ENCODE measurements at places on chromosomes 7 and 10.
A peak's percentile ranks its signal among the peaks of the same experiment; 100 is the strongest.

- DNase-seq = no peak
Measured at GRCh38 chr7:140190588-140190987, 13.8 kb upstream of the KDM7A start.

- DNase-seq = no peak
Measured at GRCh38 chr10:3290550-3290949, 118.0 kb upstream of the PITRM1 start.

- no peak for DNase-seq
Measured at GRCh38 chr10:106826716-106827115, 337.8 kb downstream of the SORCS1 start.

DNA sequence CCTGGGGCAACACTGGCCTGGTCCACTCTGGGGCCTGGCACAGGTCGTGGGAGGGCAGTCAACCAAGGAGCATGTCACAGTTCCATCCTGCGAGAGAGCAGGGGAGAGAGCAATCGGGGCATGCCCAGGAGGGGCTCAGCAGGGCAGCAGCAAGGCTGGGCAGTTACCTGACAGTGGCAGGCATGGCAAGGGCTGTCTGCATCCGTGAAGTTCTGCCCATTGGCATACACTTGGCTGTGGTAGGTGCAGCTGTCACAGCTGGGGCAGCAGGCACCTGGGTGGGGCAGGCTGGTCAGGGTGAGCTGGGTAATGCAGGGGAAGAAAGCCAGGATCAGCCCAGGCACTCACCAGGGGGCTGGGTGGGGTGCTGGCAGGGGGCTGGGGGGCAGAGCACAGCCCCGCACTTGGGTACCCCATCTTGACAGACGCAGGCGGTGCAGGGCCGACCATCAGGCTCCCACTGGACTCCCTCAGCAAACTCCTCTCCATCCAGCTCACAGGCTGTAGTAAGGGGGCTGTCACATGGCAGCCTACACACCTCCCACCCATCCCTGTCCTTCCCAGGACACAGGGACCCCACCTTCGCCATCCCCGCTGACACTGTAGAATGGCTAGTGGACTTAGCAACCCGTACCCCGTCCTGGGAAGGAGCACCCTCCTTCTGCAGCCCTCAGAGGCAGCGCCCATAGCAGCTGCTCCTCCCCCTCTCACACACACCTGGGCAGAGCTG lies 17.8 kb downstream of the KCP start:
- DNase-seq = no peak

DNA sequence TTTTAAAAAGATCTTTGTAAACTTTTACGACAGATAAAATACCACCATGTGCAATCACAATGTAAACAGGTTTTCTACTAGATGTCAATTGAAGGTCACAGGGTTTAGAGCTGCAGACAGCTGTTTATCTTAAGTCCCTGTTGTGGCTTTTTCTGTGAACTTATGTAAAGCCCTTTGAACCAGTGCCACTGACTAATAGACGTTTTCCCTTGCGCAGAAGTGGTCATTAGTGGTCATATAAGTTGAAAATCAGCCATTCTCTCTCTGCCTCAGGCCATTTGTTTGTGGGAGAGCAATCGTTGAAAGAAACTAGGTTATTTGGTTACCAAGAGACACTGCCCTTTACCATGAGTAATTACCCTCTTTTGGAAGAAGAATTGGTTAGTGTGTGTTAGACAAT lies 23.9 kb downstream of the CACNB2 start:
- no peak for DNase-seq

DNA sequence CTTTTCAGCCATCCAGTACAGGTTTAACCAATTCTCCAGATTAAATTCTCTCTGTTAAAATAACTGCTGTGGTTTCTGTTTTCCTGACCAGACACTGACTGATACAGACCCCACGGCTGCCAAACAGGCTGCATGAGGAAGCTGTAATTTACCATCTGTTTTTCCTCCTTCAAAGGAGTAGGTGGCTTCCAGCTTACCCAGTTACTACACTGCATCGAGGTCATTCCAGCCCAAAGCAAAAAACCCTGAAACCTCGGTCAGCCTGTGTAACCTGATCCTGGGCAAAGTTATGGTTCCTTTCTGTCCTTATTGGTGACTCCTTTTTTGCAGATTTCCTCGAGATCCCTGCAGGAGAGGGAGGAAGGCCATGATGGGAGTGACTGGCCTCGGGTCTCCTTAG lies 27.9 kb upstream of the LOXL4 start:
- peak; percentile 70 for DNase-seq

GRCh38 chr7:93148144-93148543 lies at the start of gene SAMD9L:
Gene SAMD9L (minus strand): TSS chr7:93148385. CDS start chr7:93135971, 12,414 bp downstream.
- DNase-seq = no peak

DNA sequence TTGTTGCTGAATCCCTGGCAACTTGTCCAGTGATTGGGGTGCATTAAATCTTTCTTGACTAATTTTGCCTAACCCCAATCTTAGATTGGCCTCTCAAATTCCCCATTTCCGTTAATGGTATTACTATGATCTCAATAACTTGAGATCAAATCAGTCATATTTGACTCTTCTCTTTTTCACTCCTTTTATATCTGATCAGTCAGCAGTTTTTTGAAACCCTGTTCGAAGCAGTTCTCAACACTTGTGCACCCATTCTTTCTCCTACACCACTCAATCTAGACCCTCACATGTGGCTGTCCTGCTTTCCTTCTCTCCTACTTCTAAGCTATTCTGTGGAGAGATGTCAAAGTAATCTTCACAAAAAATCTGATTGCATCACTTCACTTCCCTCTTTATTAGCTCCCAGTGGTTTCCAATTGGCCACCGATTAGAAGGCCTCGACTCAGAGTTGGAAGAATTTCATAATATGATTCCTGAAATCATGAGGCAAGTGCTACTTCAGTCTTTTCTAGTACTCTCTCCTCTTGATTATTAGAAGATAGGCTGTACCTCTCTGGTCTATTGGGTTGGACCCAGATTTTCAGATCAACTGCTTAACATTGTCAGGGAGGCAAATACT lies 128.9 kb downstream of the ZNF365 start:
- DNase-seq = no peak

GRCh38 chr7:102000123-102000522 lies 182.7 kb downstream of the CUX1 start:
- DNase-seq = no peak

DNA sequence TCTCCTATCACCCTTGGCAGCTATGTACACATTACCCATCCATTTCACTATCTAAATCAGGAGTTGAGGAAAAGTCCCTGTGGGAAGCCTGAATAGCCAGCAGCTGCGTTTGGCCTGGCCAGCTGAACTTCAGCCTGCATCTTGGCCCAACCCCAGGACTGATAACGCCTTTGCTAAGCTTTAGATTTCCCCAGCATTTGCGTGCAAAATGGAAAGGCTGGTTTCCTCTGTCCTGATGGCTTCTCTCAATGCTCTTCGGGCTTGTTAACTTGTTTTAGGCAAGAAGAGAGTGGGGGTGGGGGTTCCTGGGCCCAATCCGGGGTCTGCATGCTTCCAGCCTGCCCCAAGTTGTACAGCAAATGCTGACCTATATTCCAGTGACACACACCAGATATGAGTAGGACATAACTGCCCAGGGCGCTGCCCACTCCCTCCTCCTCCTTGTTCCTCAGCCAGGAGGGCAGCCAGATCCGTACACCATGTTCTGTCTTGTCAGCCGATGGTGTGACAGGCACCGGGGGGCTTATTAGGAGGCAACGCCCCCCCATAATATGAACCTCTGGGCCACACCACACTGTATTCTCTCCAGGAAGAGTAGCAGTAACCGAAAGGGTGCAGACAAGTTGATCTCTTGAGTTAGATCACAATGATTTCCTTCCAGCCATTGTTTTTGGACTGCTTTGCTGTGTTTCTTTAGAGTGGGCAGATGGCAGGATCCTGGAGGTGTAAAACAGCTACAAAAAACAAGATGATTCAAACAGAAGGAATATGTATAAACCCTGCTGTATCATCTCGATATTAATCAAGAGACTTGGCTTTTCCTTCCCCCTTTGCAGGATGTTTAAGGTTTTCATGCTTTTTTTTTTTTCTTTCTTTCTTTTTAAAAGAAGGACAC lies 339.0 kb downstream of the RNLS start:
- no peak for DNase-seq

GRCh38 chr7:11317766-11318165 lies 344.1 kb downstream of the PHF14 start:
- DNase-seq = no peak

- DNase-seq = no peak
Measured at GRCh38 chr7:128092221-128092620, 61.0 kb upstream of the LRRC4 start.

GRCh38 chr10:13100349-13101294 lies 659 bp downstream of the OPTN start:
- DNase-seq = no peak

- no peak for DNase-seq
Measured at GRCh38 chr10:112287844-112288243, 4.6 kb downstream of the TECTB start.

- DNase-seq = no peak
Measured at GRCh38 chr7:42661312-42661711, 250.6 kb downstream of the C7orf25 start.

DNA sequence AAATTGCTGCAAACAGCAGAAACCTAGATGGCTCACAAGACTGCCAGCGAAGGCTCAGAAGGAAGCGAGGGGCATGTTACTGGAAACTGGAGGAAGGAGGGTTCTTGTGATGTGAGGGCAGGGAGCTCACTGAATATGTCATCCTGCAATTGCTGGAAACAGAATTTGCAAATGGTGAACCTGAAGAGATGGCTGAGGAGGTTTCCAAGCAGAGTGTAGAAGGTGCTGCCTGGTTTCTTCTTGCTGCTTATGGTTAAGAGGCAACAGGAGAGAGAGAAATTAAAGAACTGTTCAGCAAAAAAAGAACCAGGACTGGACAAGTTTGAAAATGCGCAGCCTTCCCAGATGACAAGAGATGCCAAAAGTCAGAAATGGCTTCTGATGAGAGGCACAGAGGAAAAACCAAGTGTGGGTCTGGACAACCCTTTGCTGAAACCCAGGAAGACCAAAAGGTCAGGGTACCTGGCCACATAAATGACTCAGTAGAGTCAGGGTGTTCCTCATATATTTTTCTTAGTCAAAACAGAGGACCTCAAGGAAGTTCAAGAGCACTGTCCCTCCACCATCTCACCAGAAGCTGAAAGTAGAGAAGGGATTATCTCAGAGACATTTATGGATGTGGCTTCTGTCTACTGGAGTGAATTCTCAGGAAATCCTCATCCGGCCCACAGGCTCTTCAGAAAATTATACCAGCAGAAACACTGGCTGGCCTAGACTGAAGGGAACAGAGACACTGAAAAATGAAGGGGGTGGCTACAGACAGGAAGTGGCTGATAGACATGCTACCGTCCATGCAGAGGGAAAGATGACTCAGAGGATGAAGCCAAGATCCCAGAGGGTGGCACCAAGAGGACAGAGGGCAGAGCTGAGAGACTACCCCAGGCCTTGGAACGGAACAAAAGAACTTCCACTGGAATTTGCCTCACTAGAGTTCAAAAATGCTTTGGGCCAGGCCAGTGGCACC lies 10.1 kb downstream of the PAPOLB start:
- DNase-seq = no peak

GRCh38 chr10:127414024-127414423 lies 135.1 kb upstream of the NPS start:
- no peak for DNase-seq

- no peak for DNase-seq
Measured at GRCh38 chr10:132110713-132111112, 45.0 kb downstream of the JAKMIP3 start.
